DMS79 treated with DMSO at 0.1 percent for 48 hours (cell line): ENCODE measurements at places on chromosomes 16 and 17.

- DNase-seq: no peak
These were observed 87.9 kb downstream of the C16orf78 start for GRCh38 chr16:49461517-49461951.

DNA sequence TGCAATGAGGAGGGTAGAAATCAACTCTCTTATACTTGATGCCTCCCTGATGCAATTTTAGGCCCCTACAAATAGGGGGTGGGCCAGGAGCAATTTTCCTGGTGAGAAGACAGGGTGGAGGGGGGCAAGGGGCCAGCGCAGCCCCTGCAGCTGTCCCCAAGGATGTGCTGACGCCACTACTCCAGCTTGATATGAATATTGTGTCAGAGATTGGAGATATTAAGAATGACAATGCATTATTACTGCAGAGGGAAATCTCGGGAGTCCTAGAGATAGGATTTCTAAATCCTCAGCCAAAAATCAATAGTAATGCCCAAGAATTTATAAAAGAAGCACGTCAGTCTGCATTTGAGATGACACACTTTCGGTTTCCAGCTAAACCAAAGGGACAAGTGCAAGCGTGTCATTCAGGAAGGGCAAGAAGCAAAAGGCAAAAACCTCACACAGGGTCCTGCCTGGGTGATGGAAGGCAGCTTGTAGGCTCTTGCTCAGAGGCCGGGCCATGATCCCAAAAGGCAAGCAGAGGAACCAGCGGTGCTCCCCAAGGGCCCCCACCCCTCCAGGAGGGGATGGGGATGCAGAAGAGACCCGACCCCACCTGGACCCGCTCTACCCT lies 178.8 kb downstream of the C16orf78 start:
- DNase-seq: no peak

GRCh38 chr16:66824006-66824405 lies 6.8 kb downstream of the NAE1 start:
- DNase-seq: no peak

DNA sequence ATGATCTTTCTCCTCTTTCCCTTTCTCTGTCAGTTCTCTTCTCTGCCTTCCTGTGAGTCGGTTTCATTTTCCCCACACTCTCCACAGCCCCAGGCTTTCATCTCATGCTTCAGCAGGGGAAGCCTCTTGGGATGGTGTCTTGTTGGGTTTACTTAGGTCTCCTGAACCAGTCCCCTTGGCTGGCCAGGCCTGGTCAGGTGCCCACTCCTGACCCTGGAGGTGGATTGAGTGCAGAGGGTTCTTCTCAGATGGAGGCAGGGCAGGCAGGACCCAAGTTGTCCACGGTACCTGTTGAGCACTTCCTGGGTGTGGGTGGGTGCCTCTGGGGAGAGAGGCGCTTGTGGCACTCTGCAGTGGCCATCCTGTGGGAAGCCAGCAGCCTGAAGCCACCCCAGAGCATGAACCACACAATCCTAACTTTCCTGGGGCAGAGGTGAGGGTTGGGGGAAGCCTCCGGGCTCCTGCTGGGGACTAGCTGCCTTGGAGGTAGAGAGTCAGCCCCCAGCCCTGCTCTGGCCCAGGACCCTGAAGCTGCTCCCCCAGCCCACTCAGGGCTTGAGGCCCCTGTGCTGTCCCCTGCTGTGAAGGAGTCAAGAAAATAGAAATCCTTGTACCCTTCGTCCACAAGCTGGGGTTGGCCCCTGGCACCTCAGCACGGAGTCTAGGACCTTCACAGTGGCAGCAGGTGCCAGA lies 2.0 kb upstream of the RAP1GAP2 start:
- no peak for DNase-seq

DNA sequence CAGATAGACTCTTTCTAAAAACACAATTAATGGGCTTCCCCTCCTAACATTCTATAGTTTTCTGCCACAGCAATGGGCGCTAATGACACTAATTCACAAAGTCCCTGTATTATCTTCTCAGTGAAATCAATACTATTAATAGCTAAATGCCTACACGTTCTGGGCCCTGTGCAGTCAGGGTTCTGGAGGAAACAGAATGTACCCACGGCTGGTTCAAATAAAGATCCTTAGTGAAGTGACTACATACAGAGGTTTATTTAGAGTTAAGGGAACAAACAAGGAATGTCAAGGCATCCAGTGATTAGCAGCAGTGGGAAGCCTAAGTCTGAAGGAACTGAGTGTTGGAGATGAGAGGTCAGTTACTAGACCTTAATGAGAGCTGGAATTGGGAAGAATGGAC lies 43.5 kb upstream of the MTMR4 start:
- no peak for DNase-seq
